NCI-H1694 treated with DMSO at 0.1 percent for 48 hours (cell line): ENCODE measurements at places on chromosomes 1 and 21.

- peak; percentile 38 for DNase-seq
Observed at GRCh38 chr1:161046605-161047228, 940 bp upstream of the USF1 start.

GRCh38 chr1:84853741-84854721 lies 39.0 kb downstream of the LPAR3 start:
- no peak for DNase-seq

- DNase-seq, result no peak
Observed at GRCh38 chr1:174789399-174789798, 210.3 kb upstream of the CACYBP start.

DNA sequence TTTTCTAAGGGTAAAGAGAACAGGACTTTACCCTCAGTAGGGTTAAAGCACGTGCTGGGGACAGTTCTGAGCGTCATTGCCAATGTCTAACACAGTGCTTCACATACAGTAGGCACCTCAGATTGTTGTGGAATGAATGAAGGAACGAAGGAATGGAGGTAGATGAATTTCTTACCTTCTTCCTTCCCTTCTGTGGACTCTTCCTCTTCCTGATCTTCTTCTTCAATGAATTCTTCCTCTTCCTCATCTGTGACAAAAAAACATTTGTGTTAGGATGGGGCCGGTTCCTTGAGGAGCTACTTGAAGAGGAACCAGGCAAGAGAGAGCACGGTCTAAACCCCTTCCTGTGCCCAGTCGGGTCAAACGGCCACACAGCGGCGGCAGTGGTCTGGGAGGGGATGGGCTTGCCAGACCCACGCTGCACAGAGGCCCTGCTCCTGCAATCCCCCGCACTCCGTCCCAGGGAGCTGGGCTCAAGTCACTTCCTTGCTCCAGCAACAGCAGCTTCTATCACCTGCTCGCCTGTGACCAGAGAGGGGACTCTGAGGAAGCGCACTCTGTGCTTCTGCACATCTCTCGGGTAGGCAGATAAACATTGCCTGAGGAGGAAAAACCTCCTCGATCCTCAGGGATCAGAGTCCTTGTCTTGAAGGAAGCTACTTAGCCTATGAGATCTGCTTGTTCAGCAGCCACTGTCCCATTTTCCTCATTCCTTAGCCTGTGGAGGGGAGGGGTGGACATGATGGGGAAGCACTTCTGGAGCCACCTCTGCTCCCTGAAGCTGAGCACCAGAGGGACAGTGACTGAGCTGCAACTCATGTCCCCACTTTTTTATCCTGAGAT lies 8.0 kb upstream of the SLC30A2 start:
- DNase-seq, result no peak

DNA sequence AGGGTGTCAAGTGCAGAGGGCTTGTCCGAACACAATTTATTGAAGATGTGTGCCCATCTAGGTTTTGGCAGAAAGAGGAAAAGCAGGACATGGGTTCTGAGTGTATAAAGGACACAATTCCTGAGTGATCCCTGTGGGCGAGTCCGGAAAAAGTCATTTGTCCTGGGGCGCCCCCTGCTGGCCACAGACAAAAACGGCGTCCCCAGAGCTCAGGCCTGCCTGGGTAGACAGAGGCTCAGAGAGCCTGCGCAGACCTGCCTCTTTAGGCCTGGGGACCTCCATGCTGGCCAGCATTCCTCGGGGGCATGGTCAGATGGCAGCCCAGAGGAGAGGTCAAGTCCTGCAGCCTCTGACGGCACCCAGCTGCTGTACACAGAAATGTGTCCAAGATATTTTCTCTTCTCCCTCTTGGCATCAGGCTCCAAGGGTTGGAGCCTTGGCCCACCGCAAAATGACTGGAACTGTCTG lies 65.5 kb upstream of the LRP8 start:
- peak; percentile 85 for DNase-seq

DNA sequence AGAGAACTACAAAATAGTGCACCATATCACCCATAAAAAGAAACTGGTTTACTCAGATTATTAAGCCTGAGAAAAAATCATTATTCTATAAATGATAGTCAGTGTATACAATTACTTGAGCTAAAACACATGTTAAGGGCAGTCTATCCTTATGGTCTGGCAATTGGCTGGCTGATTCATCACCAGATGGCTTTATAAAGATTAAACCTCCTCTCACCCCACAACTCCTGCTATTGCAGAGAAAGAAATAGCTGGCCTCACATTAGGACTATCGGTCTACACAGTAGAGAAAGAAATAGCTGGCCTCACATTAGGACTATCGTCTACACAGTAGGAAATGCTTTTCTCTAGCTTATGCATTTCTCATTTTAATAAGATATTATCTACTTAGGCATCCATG lies 21.2 kb downstream of the CEP170 start:
- DNase-seq, result peak; percentile 85

GRCh38 chr21:31894457-31894856 lies 21.6 kb downstream of the HUNK start:
- DNase-seq, result no peak

DNA sequence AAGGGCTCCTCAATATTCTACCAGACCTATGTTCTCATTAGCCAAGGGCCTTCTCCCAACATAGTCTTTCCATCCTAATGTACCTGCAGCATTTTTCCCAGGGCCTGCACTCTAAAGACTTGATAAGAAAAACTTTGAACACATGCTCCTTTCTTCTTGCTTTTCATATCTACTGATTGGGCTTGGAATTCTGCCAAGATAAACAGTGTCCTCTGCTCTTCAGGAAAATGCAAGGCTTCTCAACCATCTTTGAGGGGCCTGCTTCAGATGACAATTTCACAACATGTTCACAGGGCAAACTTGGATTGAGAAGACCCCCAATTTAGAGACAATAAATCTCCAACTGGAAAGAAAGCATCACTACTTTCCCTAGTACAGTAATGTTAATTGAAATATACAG lies 25.8 kb upstream of the PPT1 start:
- DNase-seq, result no peak

DNA sequence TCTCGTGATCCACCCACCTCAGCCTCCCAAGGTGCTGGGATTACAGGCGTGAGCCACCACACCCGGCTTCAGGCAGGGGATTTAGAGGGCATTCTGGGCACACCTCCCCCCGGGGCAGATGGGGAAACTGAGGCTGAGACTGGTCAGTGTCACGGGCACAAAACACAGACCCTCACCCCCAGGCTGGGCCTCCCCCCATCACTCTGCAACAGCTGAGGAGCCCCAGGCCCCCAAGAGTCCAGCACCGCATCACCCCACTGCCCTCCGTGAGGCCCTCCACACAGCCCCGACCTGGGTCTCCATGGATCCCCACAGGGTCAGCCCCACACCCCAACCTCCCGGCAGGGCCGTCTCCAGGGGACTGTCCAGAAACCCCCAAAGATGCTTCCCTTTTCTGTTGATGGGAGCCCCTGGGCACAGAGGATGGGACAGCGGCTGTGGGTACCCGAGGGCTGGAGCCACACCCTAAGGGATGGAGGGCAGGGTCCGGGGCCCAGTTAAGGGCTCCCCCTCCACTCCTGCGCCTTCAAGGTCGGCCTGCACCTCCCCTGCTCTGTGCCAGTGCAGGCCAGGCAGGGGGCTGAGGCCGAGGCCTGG lies 11.0 kb downstream of the TNFRSF14 start:
- no peak for DNase-seq

DNA sequence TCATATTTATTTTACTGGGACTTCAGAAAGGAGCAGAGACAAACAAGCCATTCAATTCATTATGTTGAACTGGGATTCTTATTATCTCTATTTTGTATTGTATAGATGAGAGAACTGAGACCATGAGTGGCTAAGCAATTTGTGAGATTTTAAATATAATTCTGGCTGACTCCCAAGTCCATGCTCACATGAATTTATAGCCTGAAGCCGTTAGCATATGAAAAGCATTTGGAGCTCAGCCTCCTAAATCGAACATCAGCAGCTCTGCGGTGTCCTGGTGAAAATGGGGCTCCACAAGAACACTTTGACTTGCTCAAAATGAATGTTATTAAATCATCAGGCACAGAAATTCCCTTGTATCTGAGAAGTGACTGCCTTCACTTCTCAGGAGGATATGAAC lies 96.8 kb upstream of the DPT start:
- no peak for DNase-seq

GRCh38 chr1:90850898-90851710 lies 134.0 kb upstream of the BARHL2 start:
- peak; percentile 65 for DNase-seq

GRCh38 chr1:94125551-94126514 lies 4.9 kb upstream of the ABCA4 start:
- DNase-seq, result no peak

- DNase-seq, result no peak
Observed at GRCh38 chr21:35643176-35643575, 417.1 kb downstream of the SETD4 start.

DNA sequence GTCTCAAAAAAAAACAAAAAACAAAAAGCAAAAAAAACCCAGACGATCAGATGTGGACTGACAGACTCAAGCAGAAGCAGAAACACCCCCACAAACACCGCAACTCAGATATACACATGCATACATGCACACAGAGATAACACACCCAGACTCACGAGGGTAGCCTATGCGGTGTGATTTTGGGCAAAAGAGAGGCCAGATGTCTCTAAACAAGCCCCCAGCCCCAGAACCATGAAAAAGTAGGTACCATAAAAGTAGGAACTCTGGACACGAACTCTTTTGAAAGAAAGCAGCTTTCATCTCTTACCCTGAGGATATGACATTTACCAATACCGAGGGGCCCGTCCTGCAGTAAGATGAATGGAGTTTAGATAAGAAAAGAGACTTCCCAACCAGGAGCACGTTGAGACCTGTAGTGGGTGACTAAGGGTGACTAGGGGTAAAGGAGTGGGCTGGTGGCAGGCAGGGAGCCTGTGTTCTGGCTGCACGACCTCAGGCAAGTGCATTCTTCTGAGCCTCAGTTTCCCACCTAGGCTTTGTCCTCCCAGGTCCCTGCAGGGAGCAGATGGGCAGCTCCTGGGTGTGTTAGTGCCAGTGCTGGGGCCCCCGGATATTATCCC lies 1.5 kb upstream of the TINAGL1 start:
- no peak for DNase-seq

DNA sequence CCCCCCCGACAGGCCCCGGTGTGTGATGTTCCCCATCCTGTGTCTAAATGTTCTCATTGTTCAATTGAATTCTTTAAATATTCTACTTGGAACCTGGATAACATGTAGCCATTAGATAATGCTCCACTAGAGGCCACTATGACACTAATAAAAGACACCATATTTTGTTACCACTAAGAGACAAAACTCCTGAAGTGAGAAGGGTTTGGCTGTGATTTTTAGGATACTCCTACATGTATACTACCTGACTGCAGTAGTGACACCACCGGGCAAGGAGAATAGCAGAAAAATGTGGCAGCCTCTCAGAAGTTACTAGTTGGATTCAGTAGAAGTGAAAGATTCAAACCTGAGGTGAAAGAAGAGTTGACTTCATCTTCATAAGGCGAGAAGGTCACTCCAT lies 36.0 kb downstream of the F5 start:
- peak; percentile 75 for DNase-seq

- DNase-seq, result no peak
Observed at GRCh38 chr21:44918581-44919033, 2.1 kb downstream of the ITGB2 start.

DNA sequence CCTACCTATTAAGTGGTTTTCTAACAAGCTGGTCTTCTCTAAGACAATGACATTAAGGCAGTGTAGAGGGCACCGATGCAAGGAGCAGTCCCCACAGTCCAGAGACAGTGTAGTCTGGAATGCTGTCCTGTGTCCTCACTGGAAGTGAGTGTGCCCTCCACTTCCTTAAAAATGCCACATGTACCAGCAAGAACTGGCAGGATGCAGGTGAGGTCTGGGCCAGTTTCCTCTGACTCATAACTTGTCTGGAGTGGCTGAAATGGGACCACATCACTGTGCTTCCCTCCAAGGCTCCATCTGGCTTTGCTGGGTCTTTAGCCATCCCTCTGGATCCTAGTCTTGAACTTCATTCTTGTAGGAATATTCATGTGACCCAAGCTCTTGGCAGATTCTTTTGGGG lies 170.5 kb upstream of the KIAA0040 start:
- DNase-seq, result no peak

GRCh38 chr1:150963321-150964163 lies 11.1 kb downstream of the CERS2 start:
- no peak for DNase-seq

DNA sequence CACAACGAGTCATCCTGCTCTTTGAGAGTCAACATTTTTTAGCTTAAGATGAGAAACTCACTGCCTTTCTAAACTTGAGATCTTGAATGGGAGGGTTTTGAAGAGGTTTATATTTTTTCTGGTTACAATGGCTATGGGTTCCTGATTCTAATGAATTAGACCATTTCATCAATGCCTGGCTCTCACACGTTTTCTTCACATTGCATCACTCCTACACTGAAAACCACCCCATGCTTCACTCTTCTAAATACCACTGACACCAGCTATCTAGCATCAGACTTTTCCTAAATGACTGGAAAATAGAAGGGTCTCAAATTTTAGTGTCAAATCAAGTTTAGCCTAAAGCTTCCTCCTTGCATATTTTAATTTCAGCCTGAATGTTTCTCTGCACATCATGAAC lies 606.1 kb upstream of the USP24 start:
- DNase-seq, result no peak

DNA sequence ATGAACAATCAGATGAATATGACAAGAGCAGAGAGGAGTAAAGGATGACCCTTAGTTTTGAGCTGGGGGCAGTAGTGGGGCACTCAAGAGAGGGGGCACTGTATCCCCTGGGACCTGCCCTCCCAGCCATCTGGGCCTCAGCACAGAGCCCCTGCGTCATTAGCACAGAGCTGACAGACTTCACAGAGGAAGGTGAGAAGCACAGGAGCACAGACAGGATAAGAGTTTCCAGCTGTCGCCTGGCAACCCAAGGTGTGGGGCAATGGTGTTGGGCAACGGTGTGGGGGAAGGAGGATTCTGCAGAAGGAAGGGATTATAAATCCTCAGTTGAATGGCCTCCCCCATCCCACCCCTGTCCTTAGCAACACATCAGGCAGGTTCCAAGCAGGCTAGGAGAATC lies 30.2 kb downstream of the RAB3B start:
- no peak for DNase-seq

DNA sequence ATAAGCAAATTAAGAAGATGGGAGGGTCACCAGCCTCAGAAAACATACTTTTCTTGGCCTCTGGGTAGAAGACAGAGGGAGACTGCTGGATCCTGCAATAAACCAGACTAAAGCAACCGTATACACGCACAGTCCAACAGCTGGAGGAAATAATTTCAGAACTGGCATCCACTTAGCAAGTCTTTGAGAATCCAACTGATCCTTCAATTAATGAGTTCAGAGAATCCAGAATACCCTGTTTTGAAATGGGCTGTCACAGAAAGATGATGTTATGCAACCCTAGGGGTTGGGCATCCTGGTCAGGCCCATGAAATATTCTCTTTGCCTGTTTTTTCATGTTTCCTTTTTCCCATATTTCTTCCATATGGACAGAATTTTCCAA lies 134.0 kb upstream of the MAGI3 start:
- DNase-seq, result no peak

- DNase-seq, result no peak
Observed at GRCh38 chr1:16965486-16966067, 14.8 kb downstream of the MFAP2 start.
